Spinal cord (tissue), 10 donors: ENCODE measurements at places on chromosomes 5 and 9.

DNA sequence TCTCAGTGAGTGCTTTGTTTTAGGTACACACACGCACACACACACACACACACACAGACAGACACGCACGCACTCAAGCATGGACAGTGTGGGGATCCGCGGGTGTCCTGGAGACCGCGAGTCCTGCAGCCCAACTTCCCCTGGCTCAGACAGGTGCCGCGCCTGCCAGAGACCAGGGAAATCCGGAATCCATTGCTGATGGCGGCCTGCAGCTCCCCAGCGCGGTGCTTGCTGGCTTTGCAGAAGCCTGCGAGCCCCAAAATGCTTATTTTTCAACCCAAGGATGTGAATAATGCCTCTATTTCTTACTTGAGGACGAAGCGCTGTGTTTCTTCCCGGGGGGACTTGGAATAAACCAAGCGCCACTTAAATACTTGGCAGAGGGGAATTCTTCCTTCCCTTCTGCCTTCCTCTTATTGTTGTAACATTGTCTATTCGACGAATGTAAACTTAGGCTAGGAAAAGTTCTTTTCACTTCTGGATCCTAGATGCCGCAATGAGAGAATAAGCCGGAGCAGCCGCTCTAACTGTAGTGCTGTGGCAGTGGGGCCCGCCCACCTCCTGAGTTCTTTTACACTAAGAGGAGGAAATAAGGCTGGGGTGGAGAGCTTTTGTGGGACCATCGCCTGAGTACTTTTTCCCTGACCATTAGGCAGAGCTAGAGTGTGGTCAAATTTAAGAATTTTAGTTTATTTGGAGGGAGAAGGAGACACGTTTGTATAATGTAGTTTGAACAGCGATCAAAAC lies 802 bp downstream of the ITGA2 start:
- DNase-seq, result no peak

GRCh38 chr9:120522558-120522957 lies 57.4 kb downstream of the CDK5RAP2 start:
- DNase-seq, result no peak

GRCh38 chr9:121226175-121226574 lies 24.5 kb upstream of the RAB14 start:
- DNase-seq, result no peak

DNA sequence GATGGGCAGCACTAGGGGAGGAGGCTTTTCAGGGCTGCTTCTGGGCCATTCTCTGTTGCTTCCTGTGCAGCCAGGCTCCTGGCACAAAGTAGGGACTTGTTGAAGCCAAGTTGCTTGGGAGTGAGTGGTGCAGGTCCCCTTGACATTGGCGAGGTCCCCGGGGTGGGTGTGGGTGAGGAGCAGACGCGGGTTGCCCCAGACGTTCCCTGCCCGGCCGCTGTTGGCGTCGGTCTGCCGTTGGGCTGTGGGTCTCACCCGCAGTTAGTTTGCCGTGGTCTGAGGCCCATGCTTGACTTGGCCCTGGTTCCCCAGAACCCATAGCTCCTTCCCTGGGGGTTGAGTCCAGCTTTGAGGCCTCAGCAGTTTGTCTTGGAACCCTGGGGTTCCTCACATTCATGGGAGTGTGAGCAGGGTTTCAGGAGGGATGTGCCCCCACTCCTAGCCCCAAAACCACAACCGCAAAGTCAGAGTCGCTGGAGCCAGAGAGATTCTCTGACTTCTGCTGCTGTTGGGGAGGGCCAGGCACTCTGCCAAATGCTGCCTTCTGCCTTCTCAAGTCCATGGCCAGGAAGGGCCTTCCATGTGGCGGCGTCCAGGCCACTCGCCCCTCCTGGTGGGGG lies 77.5 kb downstream of the RXRA start:
- DNase-seq, result no peak

GRCh38 chr9:109499093-109499630 lies 1.1 kb upstream of the PTPN3 start:
- DNase-seq, result no peak

DNA sequence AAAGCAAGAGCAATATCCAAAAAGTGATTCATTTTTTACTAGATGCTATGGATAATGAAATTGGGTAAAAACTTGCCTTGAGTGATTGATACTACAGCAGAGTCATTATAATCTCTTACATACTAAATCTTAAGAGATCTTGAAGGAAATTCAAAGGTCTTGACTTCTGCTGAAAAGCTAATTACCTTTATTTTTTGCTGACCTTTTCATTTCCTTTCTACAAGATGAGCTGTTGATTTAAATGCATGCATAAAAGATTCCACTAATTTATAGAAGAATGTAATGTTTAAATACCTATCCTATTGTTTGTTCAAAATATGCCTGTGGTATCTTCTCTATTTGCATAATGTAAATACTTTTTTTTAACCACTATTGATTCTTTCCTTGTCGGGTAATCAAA lies 27.2 kb downstream of the RORB start:
- no peak for DNase-seq

DNA sequence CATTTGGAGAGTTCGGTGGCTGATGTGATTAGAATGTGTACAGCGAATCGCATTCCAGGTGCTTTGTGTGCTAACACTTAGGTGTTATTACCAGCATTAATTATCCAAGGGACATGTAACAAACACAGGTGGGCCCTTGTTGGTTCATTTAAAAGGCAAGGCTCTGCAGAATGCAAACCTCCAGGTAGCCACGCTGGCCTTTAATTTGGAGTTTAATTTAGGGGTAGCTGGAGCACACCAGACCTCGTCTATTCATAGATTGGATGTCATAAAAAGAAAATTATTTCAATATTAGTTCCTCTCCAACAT lies 191.1 kb downstream of the MAT2B start:
- DNase-seq, result no peak

- DNase-seq, result no peak
Measured at GRCh38 chr5:3590161-3590966, 5.3 kb upstream of the IRX1 start.

DNA sequence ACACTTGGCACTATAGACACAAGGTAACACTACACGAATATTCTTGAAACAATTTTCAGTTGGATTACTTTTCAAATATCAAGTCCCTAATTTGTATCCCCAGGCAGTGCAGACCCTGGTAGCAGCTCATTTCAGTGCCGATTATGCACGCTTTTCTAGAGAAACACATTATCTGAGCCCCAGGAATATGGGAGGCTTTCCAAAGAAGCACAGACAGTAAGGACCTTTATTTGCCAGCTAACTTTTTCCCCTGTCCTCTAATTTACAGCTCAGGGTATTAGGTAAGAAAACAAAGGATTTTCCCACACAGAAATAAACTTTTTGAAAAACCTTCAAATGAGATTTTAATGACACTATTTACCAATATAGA lies 852.3 kb upstream of the DMAC1 start:
- peak; percentile 52 for DNase-seq

GRCh38 chr9:74496819-74497747 lies at the start of gene RORB:
TSS of gene RORB (plus strand) at chr9:74497335. CDS start at chr9:74497977, 642 bp downstream.
- DNase-seq, result peak; percentile 96

DNA sequence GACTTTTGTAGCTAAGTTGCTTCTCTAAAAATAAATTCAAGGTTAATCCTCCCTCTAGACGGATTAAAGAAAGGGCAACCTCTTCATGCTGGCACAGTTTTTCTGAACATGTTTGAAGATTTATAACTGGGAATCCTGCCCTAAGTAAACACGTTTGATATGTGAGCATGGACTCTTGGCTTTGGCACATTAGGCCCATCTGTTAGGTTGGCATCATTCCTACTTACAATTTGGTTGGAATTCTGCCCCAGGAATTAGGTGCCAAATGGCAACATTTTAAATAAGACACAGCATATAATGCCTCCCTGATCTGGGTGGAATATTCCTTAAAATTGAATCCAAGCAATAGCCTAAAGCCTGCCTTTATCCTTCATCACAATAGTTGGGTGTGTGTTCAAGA lies 372.3 kb upstream of the CDH18 start:
- peak; percentile 48 for DNase-seq

- no peak for DNase-seq
Measured at GRCh38 chr9:122346478-122347347, 24.1 kb upstream of the PTGS1 start.

GRCh38 chr9:109894921-109895758 lies 115.1 kb downstream of the PALM2AKAP2 start:
- DNase-seq, result no peak

DNA sequence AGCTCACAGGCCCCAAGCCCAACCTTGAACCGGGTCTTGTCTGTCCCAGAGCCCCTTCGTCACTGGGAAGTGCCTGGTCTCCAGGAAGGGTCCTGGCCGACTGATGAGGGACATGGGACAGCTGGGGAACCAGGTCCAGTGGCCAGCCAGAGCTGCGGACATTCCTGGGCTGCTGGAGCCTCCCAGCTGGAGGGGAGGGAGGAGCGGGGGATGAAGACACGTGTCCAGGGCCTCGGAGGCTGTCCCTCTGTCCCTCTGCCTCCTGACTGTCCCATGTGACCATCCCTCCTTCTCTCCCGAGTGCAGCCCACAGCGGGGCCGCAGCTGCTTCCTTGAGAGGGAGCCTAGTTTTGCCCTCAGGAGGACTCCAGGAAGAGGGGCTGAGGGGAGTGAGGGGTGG lies 41.7 kb upstream of the UBAC1 start:
- no peak for DNase-seq

- peak; percentile 3 for DNase-seq
Measured at GRCh38 chr9:21154018-21154608, 12.3 kb downstream of the IFNA21 start.

DNA sequence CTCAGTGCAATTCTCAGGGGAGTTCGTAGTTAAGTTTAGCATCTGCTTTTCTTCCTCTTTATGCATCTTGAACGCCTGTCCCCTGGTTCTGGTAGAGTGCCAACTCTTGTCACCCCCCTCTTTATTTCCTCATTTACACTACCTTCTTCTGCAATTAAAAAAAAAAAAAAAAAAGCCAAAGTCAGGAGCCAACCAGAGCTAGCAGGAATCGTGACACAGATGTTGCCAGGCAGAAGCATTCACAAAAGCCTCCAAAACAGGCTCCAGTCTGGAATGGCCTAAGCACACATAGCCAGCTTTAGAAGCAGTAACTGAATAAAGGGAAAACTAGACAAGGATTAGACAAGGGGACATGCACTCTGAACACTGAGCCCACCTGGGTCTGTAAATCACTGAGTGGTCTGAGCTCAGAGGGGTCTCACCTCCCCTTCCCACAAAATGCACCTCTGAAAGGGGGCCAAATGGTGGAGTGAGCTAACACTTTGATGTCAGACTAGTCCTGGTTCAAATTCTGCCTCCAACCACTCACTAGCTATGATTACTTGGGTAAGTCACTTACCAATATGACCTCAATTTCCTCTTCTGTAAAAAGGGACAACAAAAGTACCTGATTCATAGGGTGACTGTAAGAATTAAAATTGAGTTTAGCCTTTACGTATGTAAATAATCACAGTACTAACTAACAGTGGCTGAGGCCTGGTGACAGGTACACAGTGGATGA lies 2.0 kb downstream of the CD74 start:
- peak; percentile 96 for DNase-seq

- no peak for DNase-seq
Measured at GRCh38 chr9:95903398-95903797, 27.9 kb downstream of the ERCC6L2 start.

- DNase-seq, result no peak
Measured at GRCh38 chr5:9441610-9442009, 104.3 kb downstream of the SEMA5A start.

DNA sequence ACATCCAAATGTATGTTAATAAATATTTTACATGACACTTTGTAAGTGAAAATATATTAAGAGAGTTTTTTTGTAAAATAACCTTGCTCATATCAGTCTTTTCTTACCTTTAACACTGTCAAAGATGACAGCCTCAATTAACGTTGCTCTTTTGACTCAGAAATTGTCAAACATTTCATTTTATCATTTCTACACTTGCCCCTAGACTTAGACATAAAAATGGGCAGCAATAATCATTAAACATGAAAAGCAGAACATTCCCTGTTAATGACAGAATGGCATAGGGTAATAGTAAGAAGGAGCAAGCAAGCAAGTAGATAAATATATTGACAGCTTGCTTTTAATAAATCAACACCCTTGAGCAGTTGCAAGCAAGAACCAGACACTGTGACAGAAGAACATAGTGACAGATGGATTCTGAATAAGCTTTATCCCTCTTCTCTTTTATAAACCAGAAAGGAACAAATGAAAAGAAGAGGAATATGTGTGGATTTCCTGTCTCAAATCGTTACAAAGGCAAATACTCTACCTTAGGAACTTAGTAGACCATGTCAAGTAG lies 796.0 kb upstream of the CHD1 start:
- no peak for DNase-seq

GRCh38 chr5:154583671-154584177 lies 105.7 kb upstream of the HAND1 start:
- DNase-seq, result no peak

GRCh38 chr5:56290378-56291078 lies 57.4 kb upstream of the ANKRD55 start:
- DNase-seq, result no peak

DNA sequence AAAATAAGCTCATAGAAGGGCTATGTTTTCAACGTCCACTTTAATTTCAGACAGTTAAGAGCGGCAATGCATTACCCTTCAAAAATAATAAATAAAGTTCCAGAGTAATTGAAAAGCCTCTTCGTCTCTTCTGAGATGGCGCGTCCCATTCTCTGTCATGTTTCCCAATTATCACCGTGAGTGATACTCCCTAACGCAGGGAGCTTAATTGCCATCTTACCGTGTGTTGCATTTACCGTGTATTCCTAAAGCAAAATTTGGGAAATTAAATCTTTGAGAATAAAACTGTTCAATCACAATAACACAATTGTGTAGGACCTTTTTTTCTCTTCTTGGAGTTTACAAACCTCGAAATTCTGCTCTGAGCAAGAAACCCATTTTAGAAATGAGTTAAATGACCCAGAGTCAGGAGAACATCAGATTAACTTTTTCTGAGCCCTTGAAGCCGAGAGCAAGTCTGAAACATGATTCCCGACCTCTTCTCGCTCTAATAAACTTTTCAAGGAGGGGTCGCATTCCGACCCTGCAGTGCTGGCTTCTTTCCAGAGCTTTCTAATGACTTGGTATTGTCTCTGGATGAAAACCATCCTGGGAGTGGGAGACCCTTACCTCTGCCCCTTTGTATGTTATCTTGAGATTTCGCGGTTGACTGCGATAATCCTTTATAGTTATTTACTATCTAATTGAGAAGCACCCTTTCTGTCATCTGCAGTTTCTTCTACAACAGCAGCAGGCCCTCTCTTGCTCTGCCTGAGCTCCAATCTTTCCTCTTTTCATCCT lies 251.5 kb downstream of the FSTL4 start:
- no peak for DNase-seq

GRCh38 chr9:74643303-74643923 lies 146.3 kb downstream of the RORB start:
- DNase-seq, result no peak

DNA sequence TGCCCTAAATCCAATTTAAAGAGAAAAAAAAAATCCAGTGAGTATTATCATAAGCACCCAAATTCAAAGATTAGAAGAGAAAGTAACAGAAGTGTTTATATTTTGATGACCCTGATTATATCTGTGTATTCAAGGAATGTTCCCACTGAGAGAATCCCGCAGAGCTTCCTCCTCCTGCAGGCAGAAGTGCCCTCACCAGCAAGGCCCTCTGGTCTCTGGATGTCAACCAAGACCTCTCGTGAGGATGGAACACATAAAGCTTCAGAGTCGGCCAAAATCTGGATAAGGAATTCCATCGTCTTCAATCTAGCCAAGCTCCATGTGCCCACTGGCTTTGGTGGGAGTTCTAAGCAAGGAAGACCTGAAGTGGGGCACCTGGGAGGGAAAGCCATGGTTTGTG lies 18.1 kb downstream of the PTCH1 start:
- DNase-seq, result no peak
